T47D (cell line): ENCODE measurements at places on chromosomes 1 and 21.

DNA sequence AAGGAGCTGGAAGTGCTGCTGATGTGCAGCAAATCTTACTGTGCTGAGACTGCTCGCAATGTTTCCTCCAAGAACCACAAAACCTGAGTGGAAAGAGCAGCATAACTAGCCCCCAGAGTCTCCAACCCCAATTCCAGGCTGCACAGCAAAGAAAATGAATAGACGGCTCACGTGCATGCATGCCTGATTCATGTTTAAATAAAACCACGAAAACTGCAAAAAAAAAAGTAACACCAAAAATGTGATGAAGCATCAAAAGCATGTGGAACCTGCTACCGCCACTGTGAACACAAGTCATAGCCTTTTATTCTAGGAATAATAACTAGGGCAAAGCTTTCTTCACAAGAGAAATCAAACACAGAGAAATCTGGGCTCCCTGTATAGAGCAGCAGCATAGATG lies 9.6 kb upstream of the TRNP1 start:
- no peak for DNase-seq

- DNase-seq: no peak
These were observed 120.8 kb downstream of the LMO4 start for GRCh38 chr1:87449348-87449963.

- DNase-seq: no peak
These were observed 534.3 kb downstream of the PLPP3 start for GRCh38 chr1:56045062-56045461.

GRCh38 chr1:239237912-239238311 lies 148.5 kb upstream of the CHRM3 start:
- DNase-seq: no peak

- no peak for DNase-seq
These were observed 202.9 kb upstream of the FGGY start for GRCh38 chr1:59094001-59094400.

DNA sequence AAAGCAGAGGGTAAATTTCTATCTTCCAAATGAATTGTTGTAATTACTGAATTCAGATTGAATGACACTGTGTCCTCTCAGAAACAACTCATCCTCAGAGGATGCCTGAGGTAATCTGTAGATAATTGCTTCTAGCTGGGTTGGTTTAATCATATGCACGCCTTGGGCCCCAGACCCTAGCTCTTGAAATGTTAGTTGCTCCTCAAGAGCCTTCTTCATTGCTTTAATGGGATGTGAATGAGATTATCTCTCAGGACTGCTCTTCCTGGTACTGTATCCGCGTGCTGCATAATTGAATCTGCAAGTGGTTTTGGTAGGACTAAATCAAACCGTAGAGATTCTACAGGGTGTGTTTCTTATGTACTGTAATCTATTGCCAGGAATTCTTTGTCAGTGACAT lies 569.3 kb upstream of the NEGR1 start:
- DNase-seq: no peak

DNA sequence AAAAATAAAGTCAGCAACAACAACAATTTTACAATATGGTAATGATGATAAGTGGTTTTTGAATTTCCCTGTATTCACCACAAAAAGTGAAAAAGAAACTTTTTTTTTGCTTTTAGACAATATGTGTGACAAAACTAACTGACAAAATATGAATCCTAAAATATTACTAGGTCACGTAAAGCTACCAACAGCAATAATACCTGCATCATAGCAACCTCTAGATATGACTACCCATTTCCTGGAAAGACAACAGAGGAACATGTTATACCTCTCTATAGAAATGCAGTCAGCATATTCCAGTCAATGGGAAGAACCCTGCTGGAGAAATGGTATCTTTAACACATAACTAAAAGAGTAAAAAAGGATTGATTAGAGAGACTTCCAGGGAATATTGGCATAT lies 73.7 kb downstream of the PDE4B start:
- no peak for DNase-seq

DNA sequence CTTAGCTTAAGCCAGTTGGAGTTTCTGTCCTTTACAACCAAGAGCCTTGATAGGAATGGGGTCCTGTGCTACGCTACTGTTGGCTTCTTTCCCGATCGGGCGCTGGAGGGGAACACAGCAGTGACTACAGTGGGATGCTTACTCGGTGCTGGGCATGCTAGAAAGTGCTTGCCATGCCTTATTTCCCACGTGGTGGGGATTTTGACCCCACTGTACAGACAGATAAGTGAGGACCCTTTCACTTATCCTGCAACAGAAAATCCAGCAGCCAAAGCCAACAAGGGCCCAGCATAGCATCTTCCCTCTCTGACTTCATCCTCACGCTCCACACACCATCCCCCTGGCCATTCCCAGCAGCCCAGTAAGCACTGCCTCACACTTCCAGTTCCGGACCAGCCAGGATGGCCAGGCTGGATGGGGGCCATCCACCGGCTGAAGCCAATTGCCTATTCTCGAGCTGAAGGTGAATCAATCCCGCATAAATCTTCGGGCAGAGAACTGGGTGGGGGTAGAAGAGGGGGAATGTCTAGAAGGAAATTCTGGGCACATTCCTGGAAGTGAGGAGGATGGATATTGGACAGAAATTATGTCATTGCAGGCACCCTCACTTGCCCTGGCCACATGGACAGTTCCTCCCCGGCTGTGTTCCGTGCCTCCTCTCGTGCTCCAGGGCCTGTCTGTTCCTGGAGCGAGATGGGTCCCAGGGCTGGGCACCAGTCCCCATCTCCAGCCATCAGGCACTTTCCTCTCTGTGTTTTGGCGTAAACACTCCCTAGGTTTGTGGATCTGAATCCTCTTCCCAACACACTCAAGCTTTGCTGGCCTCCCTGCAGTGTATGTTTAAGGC lies 2.0 kb upstream of the ABCG1 start:
- no peak for DNase-seq

DNA sequence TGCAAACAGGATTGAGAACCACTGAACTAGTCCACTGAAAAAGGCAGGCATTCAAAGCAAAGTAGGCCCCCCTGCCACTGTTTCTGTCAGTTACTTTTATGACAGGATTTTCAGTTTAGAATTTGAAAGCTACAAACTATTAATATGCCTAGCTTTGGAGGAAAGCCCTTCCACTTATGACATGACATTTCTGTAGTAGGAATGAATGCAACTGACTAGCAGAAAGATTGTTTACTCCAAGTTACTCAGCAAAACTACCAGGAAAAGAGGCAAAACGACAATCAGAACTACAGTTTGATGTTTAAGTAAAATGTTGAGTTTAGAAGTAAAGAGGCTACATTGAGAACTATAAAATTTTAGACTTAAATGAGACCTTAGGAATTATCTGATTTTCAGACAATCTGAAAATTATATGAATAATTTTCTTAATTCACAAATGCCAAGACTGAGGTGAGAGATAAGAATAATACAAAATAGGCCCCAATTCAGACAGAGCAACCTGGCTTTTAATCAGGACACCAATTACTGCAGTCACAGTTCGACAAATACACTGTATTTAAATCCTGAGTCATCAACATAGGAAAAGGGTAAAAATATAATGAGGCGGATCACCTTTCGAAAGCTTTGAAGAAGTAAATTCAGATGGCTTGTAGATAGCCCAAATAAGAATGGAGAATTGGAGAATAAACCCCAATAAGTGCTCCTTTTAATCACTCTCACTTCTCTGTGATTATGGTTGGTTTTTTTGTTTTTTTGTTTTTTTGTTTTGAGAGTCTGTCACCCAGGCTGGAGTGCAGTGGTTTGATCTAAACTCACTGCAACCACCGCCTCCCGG lies 2.2 kb downstream of the PRKAB2 start:
- DNase-seq: no peak

GRCh38 chr1:34915521-34915920 lies 13.9 kb downstream of the DLGAP3 start:
- DNase-seq: no peak

- DNase-seq: no peak
These were observed 31.0 kb upstream of the CLDN14 start for GRCh38 chr21:36510911-36511310.

DNA sequence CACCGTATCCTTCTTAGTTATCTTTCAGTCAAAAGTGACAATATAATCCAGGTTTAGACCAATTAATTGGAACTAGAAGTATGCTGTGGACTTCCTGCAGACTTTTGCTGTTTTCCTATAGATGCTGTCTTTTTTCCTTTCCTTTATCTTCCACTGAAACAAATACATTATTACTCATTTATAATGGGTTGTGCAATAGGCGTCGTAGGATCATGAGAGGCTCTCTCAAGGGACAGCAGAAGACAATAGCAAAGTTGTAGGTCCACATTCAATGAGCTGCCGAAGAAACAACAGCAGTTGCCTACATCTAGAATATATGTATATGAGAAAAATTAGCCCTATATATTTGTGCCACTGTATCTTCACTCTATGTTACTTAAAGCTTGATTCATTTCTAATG lies 371.6 kb downstream of the AMY1C start:
- DNase-seq: no peak

DNA sequence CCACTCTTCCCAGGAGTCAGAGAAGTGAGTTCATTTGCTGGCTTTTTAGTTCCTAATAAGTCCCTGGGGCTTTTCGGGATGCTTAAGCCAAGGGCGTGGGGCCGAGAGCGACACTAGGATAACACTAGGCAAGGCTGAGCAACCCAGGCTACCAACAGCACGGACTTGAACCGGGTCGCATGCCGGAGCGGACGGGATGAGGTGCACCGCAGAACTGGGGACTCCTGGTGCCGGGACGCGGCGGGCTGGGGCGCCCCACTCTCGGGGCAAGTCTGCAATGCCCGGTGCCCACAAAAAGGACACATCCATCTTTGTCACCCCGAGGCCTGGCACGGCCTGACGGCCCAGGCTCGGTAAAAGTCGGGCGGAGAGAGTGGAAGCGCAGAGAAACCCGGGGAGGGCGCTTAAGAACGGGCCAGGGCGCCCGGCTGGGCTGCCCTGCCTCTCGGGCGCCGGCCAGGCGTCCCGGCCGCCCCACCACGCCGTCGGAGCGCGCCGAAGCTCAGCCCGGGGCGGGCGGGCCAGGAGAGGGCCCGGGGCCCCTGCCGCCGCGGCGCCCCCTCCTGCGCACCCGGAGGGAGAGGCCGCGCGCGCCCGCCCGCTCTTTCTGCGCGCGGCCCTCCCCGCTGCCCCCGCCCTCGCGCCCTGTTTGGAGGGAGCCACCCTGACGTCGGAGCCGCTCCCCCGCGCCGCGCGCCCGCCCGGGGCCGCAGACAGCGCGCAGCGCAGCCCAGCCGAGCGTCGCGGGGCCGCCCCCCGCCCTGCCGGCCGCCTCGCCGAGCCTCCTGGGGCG lies at the start of gene NBL1:
TSS of gene NBL1 (plus strand) at position 710 of the 793 bp plus-strand sequence. CDS start 10,720 bp downstream, outside the sequence.
- peak; percentile 82 for DNase-seq

- DNase-seq: no peak
These were observed 50.1 kb downstream of the COQ8A start for GRCh38 chr1:226990133-226990716.

DNA sequence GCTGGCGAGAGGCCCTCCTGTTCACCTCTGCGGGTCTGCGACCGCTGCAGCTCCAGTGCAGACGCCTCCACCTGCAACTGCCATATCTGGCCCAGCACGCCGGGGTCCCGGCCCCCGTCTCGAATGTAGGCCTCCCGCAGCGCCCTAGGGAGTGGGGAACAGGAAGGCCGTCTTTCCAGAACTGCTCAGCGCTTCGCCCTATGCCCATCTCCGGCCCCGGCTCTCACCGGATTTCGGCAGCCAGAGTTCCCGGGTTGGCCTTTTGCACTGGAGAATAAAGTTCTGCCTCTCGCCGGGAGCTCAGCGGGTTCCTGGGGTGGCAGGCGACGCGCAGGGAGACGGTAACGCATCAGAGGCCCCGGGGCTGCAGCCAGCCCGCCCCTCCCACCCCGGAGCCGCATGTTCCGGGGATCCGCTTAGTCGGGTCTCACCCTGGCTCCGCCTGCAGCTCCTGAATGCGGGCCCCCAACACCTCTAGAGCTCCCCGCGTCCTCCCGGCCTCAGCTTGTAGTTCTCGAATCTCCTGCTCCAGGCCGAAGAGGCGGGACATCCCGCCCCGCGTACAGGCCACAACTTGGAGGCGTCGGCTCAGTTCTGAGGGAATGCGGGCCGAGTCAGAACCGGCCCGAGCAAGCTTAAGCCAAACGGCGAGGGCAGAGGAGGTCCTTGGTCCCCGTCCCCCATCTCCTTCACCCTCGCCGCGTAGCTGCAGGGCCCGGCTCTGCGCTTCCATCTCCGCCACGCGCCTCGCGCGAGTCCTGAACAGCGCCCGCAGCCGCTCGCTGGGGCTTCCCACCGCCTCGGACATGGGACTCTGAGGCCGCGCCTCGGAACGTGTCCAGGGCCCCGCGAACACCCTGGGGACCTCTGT lies 1.1 kb downstream of the CCDC17 start:
- DNase-seq: no peak

DNA sequence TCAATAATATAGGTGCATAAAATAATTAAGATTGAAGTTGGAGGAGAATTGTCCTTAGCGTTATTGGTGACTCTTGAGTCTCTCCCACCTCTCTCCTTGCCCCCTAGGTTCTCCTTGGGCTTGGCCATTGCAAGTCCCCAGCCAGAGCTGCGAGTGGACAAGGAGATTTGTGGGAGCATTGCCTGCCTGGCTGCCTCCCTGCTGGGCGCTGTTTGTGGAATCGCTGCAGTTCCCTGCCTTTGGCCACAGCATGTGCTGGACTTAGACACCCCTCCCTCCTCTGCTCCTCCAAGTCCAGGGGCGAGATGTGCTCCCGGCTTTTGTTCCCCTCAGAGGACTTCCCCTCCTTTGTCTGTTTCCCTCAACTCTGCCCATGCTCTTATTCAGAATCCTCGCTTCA lies 21.9 kb upstream of the HUNK start:
- DNase-seq: no peak

DNA sequence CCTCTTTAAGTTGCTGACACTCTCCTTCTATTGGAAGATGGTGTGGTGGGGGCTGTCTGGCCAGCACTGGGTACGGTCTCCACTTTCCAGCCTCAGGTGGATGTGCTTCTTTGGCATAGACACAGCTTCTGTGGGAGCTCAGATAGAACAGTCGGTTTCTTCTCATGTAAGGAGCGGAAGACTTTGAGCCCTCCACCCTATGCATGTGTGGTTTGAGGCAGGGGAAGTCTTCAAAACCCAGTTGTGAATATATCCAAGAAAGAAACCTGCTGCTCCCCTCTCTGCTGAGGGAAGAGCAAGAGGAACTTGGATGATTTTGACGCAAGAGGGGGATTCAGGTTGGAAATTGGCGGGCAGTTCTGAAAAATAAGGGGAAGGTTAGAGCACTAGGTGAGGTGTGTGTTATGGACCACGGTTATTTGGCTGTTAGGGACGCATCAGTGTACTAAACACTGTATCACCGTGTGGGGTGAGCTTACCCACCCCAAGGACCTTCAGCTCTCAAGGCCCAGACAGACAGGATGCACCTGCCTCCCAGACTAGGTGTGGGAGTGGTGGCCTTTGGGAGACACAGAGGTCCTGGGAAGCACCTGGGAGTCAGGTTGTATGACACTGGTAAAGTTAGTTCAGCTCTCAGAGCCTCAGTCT lies 36.2 kb downstream of the IL6R start:
- no peak for DNase-seq

DNA sequence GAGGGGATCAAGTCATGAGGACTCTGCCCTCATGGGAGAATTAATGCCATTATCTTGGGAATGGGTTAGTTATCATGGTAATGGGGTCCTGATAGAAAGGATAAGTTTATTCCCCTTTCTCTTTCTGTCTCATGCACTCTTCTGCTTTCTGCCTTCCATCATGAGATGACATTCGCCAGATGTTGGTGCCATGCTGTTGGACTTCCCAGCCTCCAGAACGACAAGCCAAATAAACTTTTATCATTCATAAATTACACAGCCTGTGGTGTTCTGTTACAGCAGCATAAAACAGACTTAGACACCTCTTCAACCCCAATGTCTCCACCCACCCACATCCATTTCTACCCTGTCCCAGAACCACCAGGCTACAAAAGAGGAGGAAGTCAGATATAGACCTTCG lies 11.9 kb upstream of the IGFN1 start:
- DNase-seq: no peak
